Stimulated activated CD8-positive, alpha-beta memory T cell treated with anti-CD3 and anti-CD28 coated beads, Interleukin-4, amount 100 ng/mL, for 1 hour (primary cell): ENCODE measurements at places on chromosomes 3 and 15.

- no peak for DNase-seq
Measured at GRCh38 chr15:66233487-66234415, 19.8 kb downstream of the MEGF11 start.

DNA sequence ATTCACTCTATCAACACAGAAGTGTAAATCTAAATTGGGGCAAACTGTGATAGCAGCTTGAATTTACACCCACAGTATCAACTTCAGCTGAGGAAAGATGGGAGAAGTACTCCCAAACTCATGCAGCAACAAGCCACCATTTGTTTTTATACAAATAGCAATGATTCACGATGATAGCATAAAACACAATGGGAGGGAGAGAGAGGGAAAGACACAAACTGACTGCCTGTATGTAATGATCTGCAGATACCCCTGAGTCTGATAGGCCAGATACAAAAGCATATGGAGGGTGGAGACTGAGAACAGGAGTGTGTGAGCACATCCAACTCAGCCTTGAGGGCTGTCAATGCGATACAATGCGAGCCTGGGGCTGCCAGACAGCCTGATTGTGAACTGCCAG, 79.2 kb downstream of the CNTN3 start:
- DNase-seq, result no peak

DNA sequence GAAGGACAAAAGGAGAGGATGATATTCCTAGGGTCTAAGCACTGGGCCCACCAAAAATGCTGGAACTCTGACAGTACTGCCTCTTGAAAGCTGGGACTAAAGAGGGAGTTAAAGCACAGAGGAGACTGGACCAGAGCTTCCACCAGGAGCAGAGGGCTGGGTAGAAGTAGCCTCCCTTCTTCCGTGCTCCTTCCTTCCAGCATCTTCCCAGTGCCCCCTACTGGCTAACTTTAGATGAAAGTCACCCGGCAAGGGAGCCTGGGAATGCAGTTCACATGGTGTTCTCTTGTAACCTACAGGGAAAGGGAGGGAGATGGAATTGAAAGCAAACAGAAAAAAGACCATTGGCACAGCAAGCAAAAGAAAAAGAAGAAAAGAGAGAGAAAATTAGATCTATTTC, 106.1 kb upstream of the COL8A1 start:
- DNase-seq, result no peak

DNA sequence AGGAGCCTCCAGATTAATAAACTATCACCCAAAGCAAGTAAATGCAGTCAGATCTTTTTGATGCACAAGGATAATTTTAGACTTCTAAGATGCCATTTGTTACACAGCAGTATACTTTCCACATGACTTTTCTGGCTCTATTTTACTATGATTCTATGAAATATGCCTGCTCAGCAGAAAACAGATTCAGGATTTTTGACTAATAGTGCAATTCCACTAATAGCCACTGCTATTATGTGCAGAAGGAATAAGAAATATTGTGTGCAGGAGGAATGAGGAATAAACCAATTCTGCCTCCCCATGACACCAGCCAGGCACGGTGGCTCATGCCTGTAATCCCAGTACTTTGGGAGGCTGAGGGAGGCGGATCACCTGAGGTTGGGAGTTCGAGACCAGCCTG, 11.5 kb upstream of the SPPL2A start:
- DNase-seq, result no peak

DNA sequence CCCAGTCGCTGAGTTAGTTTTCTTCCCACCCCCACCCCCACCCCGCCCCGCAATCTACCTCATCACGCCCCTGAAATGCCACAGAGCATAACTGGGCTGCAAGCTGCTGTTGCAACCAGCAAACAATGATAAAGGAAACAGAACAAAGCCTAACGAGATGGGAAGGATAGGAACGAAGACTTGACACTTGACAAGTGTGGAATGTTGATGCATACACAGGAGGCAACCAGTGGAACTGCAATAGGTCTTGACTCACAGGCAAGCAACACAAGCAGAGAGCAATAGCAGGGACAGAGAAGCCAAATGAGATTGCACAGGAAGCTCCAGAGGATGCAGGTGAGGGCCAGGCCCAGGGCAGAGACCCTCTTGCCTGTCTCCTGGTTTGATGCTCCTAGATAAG, 225.9 kb downstream of the IGSF11 start:
- DNase-seq, result no peak

GRCh38 chr3:22040150-22040549, 289.1 kb upstream of the ZNF385D start:
- DNase-seq, result no peak

- no peak for DNase-seq
Measured at GRCh38 chr3:104291878-104292277, 1074.8 kb upstream of the ALCAM start.

GRCh38 chr3:15291589-15292541, 40.5 kb downstream of the SH3BP5 start:
- peak; percentile 45 for DNase-seq

- no peak for DNase-seq
Measured at GRCh38 chr15:48425051-48425450, 93.8 kb downstream of the DUT start.

- DNase-seq, result no peak
Measured at GRCh38 chr3:128710816-128711433, 15.1 kb upstream of the RAB7A start.

DNA sequence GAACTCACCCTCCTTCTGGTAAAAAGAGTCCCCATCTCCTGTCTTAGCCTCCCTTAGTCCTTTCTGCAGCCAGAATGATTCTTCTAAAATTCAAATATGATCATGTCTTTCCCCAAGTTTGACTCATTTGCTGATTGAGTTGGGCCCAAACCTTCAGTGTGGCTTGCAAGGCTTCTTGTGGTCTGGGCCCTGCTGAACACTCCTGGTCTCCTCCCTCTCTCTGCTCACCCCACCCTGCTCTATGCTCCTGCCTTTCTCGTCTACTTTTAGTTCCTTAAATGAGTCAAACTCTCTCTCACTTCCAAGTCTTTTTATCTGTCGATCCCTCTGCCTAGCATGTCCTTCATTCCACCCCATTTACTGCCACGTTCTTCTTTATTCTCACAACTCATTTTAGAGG, 72.6 kb downstream of the CCR1 start:
- DNase-seq, result no peak

GRCh38 chr3:10981961-10982360, 10.6 kb upstream of the SLC6A1 start:
- no peak for DNase-seq

- DNase-seq, result no peak
Measured at GRCh38 chr15:64351265-64351664, 4.7 kb downstream of the CSNK1G1 start.

DNA sequence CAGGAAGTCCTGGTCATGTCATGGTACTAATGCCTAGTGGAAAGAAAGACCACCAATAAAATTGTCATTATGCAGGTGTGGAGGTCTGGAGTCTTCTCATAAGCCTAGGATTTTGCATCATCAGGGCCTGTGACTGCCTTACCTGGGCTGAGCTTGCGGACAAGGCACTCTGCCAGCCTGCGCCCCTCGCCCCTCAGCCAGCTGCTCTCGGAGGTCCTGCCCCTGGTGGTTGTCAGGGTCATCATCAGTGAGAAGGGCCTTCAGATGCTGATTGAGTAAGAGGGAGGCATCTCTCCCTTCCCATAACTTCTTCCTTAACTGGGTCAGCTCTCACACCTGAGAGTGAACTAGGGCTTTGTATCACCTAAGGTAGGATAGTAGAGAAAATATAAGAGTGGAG, 132.8 kb downstream of the DCLK3 start:
- DNase-seq, result no peak

GRCh38 chr15:100572362-100572983, 29.5 kb downstream of the LINS1 start:
- no peak for DNase-seq

DNA sequence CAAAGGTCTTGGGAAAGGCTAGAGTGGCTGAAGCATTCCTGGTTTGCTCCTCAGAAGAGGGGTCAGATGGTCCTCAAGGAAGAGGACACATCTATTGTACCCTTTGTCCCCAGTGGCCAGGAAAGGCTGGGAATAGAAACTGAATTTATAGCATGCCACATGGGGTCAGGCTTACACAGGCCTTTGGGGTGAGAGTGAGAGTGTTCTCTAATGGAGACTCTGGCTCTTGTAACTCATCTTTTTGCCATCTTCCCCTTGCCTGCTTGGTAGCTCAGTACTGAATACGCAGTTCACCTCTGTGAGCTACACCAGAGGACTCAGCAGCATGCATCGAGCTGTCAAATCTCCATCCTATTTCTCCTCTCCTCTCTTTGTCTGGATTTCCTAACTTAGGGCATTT, 87.5 kb downstream of the ATP2B2 start:
- no peak for DNase-seq

- no peak for DNase-seq
Measured at GRCh38 chr3:165643425-165643824, 193.8 kb downstream of the BCHE start.

GRCh38 chr3:48470286-48470685, 23.7 kb downstream of the ATRIP start:
- DNase-seq, result no peak

GRCh38 chr3:13113346-13114330, 40.4 kb upstream of the IQSEC1 start:
- no peak for DNase-seq

DNA sequence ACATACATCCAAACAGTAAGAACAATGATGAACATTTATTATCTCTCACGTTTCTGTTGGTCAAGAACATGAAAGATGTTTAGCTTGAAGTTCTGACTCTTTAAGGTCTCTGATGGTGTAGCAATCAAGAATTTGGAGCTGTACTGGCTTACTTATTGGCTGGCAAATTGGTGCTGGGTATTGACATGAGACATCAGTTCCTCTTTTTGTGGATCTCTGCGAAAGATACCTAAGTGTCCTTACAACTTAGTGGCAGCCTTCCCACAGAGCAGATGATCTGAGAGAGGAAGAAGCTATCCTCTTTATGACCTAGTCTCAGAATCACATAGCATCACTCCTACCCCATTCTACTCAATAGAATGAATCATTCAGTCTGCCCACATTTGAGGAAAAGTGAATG, 309.8 kb upstream of the DCBLD2 start:
- no peak for DNase-seq

GRCh38 chr3:12316729-12317351, 28.0 kb downstream of the PPARG start:
- no peak for DNase-seq

- no peak for DNase-seq
Measured at GRCh38 chr15:63195569-63196015, 6.2 kb downstream of the RAB8B start.

GRCh38 chr3:9468460-9468859, 71.0 kb downstream of the SETD5 start:
- no peak for DNase-seq

DNA sequence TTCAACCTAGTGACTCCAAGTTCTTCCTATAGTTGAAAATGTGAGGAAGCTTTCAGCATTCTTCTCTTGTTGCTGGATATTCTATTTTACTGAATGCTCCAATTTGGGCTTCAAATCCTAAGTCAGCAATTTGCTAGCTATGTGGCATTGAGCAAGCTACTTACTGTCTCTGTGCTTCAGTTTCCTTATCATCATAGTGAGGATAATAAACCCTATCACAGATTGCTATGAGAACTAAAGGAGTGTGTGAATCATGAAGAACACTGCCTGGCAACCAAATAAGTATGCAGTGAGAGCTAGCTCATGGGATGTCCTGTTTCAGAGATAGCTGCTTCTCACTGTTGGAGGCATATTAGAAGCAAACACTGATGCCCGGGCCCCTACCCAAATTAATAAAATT, 163.8 kb upstream of the CDIN1 start:
- no peak for DNase-seq

DNA sequence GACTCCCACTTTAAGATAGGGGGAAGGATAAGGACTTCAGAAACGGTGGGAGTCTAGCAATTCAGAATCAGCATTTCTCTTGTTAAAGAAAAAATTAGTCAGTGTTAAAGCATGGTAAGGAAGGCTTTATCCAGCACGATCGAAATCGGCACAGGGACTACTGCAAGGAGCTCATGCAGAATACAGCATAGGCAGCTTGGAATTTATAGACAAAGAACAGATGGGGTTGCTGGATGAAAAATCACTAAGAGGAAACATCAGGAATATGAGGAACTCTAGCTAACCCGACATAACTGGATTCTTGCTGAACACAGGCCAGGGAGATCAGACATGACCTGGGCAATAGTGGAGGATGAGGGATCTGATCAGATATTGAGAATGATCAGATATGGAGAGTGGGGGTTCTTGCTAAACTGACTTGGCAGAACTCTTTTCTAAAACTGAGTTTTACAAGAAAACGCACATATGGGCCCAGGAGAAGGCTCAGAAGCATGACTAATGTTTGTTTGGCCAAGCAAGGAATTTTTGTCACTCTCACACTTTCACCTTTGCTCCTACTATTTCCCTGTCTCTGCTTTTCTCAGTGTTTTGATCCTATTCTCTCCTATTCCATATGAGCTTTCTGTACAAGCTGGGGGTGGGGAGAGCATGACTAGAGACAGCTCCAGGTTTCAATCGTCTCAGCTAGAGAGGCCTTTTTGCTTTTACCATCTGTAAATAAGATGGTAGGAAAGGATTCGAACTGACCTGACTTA, 3.9 kb upstream of the PLCH1 start:
- no peak for DNase-seq

GRCh38 chr3:13213911-13214846, 140.9 kb upstream of the IQSEC1 start:
- DNase-seq, result no peak

DNA sequence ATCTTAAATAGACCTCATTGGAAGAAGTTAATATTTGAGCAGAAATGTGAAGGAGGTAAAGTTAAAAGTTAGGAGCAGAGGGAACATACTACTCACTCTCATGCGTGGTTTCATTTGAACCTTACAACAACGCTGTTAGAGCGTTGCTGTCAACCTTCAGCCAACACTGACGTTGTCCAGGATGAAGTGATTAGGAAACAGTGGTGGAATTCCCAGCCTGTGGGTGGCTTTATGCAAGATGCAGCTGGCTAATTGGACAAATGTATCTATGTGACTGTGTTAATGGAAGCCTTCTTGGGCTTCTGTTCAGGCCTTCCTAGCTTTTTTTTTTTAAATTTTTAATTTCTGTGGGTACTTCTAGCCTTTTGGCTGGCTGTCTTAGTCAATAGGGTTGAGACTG, 40.5 kb downstream of the PTPRG start:
- DNase-seq, result no peak

GRCh38 chr3:121505256-121505655, 40.5 kb downstream of the POLQ start:
- no peak for DNase-seq

DNA sequence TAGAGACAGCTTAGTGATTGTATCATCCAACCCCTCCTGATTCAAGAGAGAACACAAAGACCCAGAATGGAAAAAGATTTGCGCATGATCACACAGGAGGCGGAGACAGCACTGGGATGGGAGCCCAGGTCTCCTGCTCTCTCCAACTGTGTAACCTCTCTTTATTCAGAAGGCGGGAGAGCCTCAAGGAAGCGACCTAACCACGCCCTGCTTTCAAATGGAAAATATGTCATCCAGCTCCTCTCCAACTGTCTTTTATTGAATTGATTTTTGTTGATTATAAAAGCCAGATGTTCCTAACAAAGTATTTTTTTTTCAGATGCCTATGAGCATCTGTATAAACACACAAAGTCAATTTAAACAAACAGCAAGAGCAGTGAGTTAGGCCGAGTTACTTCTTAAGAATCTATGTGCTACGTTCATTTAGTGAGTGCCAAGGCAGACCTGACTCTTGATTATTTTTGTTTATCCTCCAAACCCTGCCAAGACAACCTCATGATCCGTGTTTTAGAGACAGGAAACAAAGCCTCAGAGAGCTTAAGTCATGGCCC, 74.5 kb downstream of the BFSP2 start:
- DNase-seq, result no peak

GRCh38 chr15:25766417-25766816, 96.7 kb downstream of the ATP10A start:
- DNase-seq, result no peak

- no peak for DNase-seq
Measured at GRCh38 chr3:64440498-64440897, 215.2 kb upstream of the PRICKLE2 start.
